Fibroblast of pulmonary artery (primary cell): ENCODE measurements at places on chromosomes 3 and 15.

DNA sequence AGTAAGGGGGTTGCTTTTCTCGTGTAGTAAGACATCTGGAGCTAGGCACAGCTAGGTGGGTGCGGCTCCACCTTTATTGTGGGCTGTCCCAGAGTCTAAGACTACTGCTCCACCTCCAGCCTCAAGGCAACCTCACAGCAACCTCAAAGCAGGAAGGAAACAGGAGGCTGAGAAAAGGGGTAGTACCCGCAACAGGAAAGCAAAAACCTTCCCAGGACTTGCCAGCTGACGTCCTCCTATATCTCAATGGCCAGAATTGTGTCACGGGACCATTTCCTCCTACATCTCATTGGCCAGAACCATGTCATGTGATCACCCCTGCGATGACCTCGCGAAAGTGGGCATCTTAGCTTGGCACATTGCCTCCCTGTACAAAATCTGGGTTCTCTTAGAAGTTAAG, 4.3 kb upstream of the GPR160 start:
- no peak for DNase-seq

GRCh38 chr3:186849374-186849975, 7.0 kb downstream of the ADIPOQ start:
- peak; percentile 66 for DNase-seq

DNA sequence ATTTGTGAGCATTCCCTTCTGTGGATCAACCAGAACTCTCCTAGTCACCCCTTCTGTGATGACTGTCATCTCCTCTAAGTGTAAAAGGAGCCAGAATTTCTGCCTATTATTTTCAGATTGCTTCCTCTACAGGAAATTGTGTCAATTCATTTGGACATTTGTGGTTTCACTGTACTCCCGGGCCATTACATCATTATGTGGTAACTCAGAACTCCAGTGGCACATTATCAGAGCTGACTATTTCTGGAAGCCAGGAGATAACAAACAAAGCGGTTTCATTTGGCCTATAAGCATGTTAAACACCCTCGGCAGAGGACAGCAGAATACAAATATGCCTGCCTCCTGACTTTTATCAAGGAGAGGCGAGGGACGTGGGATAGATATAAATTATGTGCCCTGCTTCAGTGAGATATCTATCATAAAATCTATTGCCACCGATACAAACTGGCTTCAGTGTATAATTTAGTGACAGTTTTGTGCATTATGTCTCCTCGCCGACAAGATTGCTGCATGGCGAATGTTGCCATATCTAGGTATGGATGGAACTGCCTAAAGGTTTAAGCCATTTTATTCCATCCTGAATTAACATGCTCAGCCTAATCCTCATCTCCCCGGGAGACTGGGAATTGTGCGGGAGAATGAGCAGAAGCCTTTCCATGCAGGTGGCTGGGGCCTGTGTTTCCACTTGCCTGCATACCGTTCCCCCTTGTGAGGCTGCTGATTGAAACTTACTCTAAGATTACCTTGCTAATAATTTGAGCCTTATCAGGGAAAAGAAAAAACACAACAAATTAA, 193.4 kb upstream of the SEMA6D start:
- DNase-seq = peak; percentile 81

- no peak for DNase-seq
Measured at GRCh38 chr3:133987136-133987535, 42.6 kb downstream of the SLCO2A1 start.

GRCh38 chr3:522888-523287, 326.3 kb downstream of the CHL1 start:
- no peak for DNase-seq

DNA sequence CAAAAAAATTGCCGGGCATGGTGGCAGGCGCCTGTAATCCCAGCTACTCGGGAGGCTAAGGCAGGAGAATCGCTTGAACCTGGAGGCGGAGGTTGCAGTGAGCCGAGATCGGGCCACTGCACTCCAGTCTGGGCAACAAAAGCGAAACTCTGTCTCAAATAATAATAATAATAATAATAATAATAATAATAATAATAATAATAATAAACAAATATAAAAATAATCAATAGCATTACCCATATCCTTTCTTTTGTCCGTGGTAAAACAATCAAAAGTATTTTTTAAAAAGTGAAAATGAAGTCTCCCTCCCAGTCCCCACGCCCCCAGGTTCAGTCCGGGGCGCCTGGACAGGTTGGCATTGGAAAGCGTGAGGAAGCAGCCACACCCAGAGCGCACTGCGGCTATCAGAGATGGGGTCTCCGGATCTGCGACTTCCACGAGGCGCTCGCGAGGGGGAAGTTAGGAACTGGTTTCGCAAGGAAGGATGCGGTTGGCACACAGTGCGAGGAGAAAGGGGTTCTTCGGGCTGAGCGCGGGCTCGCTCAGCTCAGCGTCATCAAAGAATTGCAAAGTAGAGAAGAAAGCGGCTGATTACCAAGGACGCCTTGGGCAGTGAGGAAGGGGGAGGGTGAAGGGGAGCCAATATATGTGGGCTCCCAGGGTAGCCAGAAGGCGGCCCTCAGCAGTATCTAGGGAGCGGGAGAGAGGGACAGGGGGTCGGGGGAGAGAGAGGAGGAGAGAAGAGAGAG, 69.5 kb upstream of the EPHB3 start:
- no peak for DNase-seq

GRCh38 chr3:136750897-136751315, 1.3 kb downstream of the STAG1 start:
- DNase-seq = peak; percentile 66

GRCh38 chr3:129822679-129823078, 70.8 kb downstream of the TMCC1 start:
- peak; percentile 68 for DNase-seq

DNA sequence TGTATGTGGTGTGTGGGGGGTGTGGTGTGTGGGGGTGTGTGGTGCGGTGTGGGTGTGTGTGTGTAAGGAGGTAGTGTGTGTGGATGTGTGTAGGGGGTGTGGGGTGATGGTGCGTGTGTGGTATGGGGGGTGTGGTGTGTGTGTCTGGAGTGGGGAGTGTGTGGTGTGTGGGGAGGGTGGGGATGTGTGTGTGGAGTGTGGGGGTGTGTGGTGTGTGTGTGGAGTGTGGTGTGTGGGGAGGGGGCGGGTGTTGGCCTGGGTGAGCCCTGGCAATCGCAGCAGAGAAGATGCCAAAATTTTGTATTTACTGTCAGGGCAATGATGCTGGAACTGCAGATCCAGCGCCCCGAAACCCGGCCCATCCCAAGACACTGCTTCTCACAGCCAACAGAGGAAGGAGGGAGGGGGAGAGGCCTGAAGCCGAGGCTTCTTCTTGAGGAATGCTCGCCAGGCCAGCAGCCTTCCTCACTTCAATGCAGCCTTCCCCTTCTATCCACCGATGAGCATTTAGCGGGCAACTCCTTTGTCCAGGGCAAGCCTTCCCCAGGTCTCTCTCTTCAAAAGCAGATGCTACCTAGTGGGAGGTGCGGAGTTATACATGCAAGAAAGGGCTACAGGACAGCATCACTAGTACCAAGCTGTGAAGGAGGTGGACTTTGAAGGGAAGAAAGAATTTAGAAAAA, 11.9 kb upstream of the SRP14 start:
- DNase-seq = no peak

DNA sequence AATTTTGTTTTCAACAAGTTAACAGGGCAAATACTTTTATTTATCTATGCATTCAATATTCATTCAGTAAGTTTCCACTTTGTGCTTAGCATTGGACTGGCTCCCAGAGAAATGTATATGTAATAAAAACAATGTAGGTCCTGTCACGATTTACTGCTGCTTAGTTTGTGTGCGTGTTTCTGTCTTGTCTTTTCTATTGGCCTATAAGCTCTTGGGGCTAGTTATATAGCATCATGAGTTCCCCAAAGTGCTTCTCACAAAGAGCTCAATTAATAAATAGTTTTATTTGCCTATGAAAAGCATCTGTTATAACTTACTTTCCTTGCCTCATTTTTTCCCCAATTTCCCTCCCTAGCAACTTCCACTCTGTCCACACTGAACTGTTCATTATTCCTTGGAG, 666.7 kb upstream of the NAALADL2 start:
- DNase-seq = no peak

GRCh38 chr3:173993299-173993698, 595.8 kb downstream of the NLGN1 start:
- DNase-seq = peak; percentile 49

GRCh38 chr3:88828466-88828865, 279.0 kb upstream of the EPHA3 start:
- DNase-seq = no peak

DNA sequence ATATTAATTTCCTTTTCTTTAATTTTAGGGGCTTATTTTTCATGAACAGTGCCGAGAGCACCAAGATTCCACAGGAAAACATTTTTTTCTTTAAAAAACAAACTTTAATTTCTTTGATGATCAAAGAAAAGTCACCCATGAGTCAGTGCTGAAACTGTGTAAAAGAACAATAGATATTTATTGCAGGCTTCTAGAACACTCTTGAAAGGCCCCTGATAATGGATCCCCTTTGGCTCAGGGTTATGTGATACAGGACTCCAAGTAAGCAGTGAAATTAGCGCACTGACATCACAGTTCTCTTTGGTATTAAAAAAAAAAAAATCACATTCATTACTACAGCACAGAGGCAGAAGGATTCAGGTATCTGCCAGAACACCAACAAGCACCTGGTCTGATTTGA, 66.1 kb upstream of the MYZAP start:
- DNase-seq = no peak

GRCh38 chr3:50617096-50617791, at the start of gene MAPKAPK3:
MAPKAPK3 (plus strand) TSS chr3:50617151; CDS start chr3:50617566, 415 bp downstream.
- DNase-seq = no peak

DNA sequence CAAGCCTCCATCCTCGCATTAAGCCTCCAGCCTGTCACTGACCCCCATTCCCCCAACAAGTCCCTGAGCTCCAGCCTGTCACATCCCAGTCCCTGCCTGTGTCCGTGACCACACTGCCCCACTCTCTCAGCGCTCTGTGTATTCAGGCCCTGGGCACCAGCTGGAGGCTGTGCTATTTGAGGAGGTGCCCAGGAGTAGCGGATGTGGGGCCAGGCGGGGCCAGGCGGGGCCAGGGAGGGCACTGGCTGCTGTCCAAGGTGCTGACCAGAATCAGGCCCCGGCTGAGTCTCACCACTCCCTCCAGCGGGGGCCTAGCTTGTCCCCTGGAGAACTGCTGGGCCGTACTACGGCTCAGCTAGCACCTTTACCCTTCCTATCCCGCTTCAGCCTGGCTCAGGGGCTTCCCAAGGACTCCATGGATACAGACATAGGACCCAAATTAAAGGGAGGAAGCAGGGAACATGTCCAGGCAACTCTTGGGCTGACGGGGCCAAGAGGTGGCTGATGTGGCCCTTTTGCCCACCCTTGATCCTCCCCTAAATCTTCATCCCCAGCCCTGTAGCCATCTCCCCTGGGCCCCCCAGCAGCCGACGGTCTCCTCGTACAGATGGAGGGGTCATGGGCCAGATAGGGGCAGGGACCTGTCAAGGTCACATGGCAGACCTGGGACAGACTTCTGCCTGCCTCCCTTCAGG, 1.1 kb downstream of the HHATL start:
- DNase-seq = peak; percentile 26

- DNase-seq = no peak
Measured at GRCh38 chr3:3842356-3842755, 43.1 kb downstream of the LRRN1 start.

GRCh38 chr3:140898340-140899180, 43.1 kb upstream of the SLC25A36 start:
- peak; percentile 82 for DNase-seq

GRCh38 chr3:191269289-191270085, 59.7 kb upstream of the CCDC50 start:
- DNase-seq = no peak

- DNase-seq = peak; percentile 49
Measured at GRCh38 chr3:117719316-117719926, 1009.8 kb downstream of the TUSC7 start.

DNA sequence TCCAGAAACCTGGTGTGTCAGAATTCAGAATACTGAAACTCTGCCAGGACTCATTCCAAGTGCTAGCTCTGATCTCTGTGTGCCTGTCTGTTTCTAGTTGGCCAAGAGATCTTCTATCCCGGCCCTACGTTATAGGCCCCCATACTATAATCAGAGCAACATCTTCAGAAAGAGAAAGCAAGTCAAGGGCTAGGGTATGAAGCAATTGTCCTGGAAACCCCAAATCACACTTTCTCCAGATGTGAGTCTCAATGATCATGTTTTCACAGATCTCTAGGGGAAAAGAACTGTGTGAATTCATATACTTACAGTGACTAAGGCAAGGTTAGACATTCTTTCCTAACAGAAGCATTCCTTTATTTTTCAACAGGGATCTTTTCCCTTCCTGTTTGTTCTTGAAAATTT, 309.7 kb downstream of the SLC9A9 start:
- DNase-seq = peak; percentile 69

GRCh38 chr3:122784436-122784835, 9.2 kb downstream of the HSPBAP1 start:
- peak; percentile 72 for DNase-seq

GRCh38 chr15:66153549-66154415, 99.8 kb downstream of the MEGF11 start:
- DNase-seq = no peak

DNA sequence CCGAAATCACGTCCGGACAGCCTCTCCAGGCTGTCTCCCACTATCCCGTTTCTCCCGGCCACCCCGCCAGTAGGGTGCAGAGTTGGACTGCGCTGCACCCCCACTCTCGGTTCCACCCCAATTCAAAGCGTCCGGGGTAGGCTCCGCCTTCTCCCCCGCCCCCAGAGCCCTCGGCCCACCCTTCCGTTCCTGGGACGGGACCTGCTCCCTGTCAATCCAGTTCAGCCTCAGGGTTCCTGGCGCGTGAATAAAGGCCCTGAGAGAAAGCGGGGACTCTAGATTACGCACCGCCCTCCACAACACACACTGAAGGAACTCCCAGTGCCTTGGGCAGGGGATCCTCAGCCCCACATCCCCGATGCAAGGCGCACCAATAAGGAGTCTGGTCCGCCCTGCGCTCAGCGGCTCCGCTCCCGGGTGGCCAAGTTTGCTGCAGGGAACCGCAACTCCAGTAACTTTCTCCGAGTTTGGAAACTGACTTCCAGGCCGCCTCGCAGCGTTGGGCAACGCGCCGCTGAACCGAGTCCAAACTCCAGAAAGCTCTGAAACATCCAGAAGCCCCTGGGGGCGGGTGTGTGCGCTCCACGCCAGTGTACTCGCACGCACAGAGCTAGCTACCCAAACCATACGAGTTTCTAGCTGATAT, 1.9 kb downstream of the ADAMTS9 start:
- peak; percentile 94 for DNase-seq
